ENCODE measurements at places on chromosomes 2 and 18.
A peak's percentile ranks its signal among the peaks of the same experiment; 100 is the strongest.

GRCh38 chr2:103252781-103253180 lies 490.9 kb downstream of the TMEM182 start:
- DNase-seq = no peak

DNA sequence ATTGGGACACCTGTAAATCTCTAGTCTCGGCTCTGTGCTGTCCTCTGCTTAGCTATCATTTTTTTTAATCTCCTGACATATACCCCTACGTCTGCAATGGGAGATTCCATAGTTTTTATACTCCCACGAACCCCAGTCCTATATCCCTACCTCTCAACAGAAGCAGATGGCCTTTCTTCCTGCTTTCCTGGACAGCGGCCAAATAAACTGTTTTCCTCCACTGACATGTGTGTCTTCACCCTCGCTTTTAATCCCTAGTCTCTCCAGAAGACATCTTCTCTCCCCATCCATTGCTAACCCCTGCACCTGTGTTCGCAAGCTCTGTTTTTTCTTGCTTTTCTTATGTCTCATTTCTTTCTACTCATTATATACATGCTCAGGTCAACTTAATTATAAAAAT lies 395.4 kb downstream of the EPHA4 start:
- DNase-seq = peak; percentile 1

- no peak for DNase-seq
Observed at GRCh38 chr18:76406791-76407190, 88.3 kb downstream of the ZNF516 start.

DNA sequence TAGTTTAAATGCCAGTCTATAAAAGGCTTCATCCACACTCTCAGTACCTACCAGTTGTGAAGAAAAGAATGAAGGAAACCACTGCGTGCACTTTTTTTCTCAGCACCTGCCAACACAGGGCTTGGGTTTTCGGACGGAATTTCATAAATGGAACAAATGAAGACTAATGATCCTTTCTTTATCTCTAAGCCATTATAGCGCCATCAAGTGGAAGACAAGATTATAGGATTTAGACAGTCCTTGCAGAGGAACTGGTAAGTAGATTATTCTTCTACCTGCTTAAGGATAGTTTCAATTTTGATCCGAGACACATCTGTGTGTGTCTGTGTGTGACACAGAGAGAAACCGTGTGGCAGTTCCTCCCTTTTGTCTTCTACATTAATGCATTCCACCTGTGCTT lies 245.6 kb downstream of the NRXN1 start:
- DNase-seq = no peak

DNA sequence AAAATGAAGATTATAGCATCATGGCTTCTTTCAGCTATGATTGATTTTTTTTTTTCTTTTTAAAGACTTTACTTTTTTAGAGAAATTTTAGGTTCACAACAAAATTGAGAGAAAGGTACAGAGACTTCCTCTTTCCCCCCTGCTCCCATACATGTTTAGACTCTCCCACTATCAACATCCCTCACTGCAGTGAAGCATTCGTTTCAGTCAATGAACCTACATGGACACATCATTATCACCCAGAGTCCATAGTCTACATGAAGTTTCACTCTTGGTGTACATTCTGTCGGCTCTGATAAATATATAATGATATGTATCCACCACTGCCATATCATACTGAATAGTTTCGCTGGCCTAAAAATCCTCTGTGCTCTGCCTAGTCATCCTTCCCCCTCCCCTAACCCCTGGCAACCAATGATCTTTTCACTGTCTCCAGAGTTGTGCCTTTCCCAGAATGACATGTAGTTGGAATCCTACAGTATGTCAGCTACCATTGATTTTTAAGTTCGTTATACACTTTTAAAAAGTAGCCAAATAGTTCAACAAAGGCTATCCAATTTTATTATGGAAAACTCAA lies 86.8 kb downstream of the GPD2 start:
- DNase-seq = no peak

DNA sequence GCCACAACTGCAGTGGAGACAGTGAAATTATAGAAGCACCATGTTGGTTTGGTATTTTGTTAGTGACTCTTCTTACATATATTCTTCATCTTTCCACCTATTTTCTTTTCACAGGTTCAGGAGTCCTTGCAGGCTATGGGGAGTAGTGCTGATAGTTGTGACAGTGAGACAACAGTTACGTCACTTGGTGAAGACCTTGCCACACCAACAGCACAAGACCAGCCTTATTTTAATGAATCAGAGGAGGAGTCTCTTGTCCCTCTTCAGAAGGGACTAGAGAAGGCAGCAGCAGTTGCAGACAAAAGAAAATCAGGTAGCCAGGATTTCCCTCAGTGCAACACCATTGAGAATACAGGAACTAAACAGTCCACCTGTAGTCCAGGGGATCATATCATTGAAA lies 23.6 kb downstream of the ITPRID2 start:
- DNase-seq = no peak

GRCh38 chr2:26772064-26773001 lies 8.2 kb downstream of the SLC35F6 start:
- DNase-seq = no peak

- DNase-seq = no peak
Observed at GRCh38 chr2:109382226-109382895, 231.4 kb downstream of the SEPTIN10 start.

GRCh38 chr18:13280070-13280795 lies 61.7 kb downstream of the LDLRAD4 start:
- DNase-seq = no peak

GRCh38 chr2:119721462-119721861 lies 38.3 kb upstream of the PTPN4 start:
- DNase-seq = no peak

DNA sequence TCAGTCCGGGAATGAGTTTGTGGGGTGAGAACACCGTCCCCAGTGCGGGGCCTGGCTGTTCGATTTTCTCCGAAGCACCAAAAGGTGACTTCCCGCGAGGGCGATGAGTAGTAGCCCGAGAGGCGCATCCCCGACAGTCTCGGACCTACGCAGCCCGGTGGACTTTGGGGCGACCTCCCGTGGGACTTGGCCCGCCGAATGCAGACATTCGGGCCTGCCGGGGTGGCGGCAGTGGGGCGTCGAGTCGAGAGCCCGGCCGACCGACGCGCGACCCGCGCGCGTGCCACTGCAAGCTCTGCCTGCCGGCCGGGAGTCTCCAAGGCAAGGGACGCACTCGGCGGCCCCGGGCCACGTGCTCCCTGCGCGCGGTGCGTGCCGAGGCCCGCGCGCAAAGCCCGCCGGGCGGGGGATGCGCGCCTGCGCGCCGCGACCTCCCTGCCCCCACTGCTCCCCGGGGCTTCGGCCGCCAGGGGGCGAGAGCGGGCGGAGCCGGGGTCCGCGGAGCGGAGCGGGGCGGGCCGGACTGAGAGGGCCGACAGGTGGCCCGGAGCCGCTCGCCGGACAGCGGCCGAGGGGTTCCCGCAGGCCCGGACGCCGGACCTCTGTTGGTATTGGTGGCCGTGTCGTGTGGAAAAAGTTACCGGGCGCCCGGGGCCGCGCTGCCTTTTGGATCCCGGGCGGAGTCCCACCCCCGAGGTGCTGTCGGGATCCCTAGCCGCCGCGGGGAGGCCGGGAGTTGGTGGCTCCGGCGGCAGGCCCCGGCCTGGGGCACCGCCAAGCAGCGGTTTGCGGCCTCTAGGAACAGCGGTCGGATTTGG lies 1.9 kb downstream of the PTMA start:
- no peak for DNase-seq

DNA sequence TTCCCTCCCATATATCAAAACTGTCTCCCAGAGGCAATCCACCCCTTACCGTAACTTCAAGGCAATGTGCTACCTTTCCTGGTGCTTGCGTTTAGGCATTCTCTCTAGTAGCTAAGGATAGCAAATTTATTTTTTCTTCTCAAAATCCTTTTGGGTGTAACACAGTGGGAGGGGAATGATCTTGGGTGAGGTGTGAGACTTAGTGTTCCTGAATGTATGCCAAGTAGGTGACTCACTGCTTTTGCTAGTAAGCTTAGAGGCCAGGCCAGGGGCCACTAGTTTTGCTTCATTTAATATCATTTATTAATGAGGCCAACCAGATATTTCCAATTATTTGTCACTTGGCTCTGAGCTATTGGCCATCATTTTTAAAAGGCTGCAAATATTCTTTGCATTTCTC lies 135.5 kb downstream of the NAPG start:
- peak; percentile 3 for DNase-seq

DNA sequence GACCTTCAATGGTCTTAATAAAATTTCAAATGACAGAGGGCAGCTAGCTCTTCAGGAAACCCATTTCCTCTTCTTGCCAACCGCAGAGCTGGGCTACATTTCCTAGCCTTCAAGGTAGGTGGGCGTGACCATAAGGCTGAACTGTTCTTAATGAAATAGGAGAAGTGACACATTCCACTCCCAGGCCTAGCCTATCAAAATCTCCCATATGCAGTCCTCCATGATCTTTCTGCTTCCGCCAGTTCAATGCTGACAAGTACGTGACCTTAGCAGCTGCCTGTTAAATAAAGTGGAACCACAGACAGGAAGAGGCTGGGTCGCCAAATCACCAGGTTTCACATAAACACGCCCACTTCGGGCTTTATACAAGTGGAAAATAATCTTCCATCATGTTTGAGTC lies 13.2 kb downstream of the SERPINE2 start:
- DNase-seq = no peak

DNA sequence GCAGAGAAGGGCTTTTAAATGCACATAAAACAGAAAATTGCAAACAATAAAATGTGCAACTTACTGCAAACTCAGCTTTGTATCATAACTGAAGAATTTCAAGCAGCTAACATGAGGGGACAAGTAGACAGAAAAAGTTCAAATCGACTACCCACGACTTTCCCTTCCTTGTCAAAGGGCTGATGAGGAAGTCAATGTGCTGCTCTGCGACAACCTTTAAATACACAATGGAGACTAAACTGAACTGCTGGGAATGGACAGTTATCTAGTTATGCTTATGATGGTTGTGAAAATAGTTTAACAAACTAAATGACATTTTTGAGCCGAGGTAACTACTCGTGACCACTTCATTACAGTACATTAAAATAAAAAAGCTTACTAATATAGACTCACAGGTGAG lies 84.1 kb downstream of the INO80D start:
- DNase-seq = no peak

GRCh38 chr2:207248702-207249377 lies 83.1 kb upstream of the KLF7 start:
- DNase-seq = no peak

GRCh38 chr2:104538077-104538476 lies 315.8 kb upstream of the POU3F3 start:
- DNase-seq = no peak

DNA sequence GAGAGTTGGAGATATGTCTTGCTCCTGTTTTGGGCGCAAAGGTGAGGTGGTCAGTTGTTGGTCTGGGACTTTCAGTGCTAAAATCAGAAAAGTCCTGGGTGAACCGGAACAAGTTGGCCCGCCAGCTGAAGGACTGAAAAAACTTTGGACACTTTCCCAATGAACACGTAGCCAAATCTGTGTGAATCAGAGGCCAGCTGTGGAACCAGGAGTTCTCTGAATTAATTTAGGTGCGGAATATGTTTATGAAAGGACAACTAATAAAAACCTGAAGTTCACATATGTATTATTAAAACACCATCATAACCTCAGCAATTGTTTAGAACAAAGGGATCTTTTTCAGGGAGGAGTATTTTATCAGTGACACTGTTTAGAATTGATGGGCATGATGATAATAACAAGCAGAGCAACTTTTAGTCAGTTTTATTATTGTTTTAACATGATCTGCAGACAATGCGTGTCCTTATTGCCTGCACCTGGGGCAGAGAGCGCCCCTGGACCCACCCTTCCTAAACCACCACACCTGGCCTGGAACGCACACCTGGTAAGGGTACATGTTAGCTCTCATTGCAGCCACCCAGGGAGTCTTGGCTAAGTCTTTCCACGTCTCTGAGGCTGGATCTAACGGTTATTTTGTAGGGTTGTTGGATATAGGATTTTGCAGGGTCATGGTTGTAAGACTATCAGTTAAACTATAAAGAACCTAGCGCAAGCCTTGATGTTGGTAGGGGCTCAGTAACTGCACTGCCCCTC lies 9.9 kb upstream of the ODC1 start:
- peak; percentile 16 for DNase-seq

DNA sequence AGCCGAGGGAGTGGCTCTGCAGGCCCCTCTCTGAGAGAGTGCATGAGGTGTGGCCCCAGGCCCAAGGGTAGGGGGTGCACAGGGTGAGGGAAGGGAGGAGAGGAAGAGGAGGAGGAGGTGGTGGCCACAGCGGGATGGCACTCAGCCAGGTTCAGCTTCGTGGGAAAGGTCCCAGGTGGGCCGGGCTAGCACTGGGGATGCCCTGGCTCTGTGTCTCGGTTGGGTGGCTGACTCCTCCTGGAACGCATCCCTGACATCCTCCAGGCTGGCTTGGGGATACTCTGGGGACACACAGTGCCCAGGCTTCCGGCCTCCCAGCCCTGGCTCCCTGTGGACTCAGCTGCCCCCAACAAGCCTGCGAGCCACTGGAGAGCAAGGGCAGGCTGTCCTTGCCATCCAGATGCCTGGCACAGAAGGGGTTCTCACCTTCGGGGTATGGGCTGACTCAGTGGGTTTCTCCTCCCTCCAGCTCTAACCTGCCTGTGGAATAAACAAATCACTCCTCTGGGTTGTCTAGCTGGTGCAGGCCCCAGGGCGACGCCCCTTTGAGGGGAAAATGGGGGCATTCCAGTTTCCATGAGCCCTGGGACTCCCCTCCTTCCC lies 582 bp upstream of the ZAP70 start:
- DNase-seq = no peak

GRCh38 chr2:203461746-203462145 lies 73.4 kb downstream of the RAPH1 start:
- no peak for DNase-seq

GRCh38 chr2:232211743-232212686 lies 166.5 kb upstream of the ALPP start:
- DNase-seq = no peak

- DNase-seq = no peak
Observed at GRCh38 chr18:54532222-54532621, 58.8 kb upstream of the DYNAP start.

GRCh38 chr2:148999451-148999921 lies 39.0 kb upstream of the LYPD6B start:
- DNase-seq = no peak

GRCh38 chr18:49226243-49227000 lies 234.0 kb downstream of the DYM start:
- DNase-seq = no peak

DNA sequence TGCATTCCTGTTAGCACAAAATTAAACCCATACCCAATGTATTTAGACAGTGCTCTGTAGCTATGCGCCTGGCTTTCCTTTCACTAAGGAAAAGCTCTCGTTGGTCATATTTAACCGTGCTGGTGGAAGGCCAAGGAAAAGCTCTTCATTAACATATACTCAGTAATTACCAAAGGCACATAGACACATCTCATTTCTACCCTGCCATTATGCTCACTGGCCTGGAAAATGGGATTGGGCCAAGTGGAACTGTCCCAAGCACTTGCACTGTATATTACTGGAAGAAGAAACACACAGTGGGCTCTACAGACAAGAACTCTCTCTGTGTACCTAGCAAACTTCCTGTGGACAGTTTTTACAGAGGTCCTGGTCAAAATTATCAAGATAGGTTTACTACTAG lies 274.4 kb downstream of the ERBB4 start:
- DNase-seq = no peak

All from HFF-Myc (cell line).